ENCODE measurements at places on chromosomes 1 and 21.

GRCh38 chr1:8533124-8533523, 215.2 kb downstream of the SLC45A1 start:
- DNase-seq: no peak

DNA sequence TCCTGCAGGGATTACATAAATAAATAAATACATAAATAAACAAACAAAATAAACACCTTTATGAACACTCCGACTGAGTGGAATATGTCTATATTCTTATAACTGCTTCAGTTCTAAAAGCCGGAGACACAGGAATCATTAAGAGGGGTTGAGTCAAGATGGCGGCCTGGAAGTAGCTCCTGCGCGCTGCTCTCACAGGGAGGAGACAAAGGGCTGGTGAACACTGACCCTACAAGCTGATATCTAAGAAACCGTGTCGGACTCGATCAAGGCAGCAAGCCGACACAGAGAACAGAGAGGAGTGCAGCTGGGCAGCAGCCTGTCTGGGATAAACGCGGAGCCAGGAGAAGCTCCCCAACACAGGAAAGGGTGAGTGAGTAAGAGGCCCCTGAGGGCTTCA, 1098.6 kb upstream of the NCAM2 start:
- no peak for DNase-seq

DNA sequence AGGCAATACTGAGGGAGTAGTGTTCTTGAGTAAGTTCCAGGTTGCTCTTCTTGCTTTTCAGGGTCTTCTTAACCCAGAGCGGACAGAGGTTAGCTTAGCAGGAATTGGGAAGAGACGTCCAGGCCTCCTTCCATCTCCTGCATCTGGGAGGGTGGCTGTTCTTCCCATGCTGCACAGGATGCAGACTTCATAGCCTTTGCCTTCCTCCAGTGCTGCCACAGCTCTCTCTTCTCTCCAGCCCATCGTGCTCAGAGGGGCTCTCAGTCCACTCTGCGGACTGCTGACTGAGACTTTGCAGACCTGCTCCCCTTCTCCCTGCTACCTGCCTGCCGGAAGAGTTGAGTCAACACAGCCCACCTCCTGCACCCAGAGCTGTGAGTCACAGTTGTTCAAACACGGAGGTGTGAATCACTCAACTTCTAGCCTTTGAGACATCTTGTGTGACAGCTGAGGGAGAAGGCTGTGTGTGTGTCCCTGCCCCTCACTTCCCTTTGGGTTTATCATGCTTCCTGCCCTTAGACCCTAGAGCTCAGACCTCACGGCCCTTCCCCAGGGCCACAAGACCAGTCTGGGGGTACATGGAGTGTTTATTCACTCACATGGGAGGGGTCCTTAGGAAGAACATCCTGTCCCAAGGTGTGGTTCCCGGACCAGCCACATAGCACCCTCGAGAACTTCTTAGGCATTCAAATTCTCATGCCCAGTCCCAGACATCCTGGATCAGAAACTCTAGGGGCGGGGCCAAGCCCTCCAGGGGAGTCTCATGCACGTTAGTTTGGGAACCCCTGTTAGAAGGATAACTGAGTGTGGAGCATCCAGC, 158.3 kb upstream of the CACNA1E start:
- peak; percentile 7 for DNase-seq

DNA sequence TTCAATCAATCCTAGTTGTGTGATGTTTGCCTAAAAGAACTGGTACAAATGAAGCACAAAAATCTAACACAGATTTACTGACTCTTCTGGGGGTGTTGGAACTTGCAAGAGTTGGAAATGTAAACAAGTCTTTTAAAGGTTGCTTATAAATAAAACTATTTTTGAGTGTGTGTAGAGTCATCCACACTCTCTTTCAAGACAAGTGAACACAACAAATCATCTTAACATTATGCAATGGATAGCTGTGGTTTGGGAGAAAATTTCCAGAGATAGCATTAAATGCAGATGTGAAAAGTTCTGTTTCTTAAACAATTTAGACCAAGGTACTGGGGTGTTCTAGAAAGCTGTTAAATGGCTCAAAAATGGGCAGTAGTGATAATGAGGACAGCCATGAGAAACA, 28.7 kb downstream of the C1orf87 start:
- DNase-seq: no peak

- no peak for DNase-seq
These were observed 26.6 kb downstream of the TMEM51 start for GRCh38 chr1:15180189-15180588.
